ENCODE measurements at places on chromosomes 12 and 14.

DNA sequence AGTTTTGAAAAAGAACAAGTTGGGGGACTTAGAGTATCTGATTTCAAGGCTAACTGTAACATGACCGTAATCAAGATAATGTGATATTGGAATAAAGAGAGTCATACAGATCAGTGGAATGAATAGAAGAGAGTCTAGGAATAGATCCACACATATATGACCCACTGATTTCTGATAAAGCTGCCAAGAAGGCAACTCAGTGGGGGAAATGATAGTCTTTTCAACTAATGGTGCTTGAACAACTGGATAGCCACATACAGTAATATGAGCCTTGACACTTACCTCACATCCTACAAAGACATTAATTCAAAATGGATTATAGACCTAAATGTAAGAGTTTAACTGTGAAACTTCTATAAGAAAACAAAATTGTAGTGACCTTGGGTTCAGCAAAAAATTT lies 3.8 kb downstream of the PRKCH start:
- peaks cover 38% of the 10 kb centered on the region for H3K36me3 ChIP-seq
- no peaks in the 10 kb centered on the region for H3K27me3 ChIP-seq
- no peak for DNase-seq
- H3K4me3 ChIP-seq: peak overlapping the region; percentile 99
- H3K4me1 ChIP-seq: peaks cover 53% of the 10 kb centered on the region
- H3K27ac ChIP-seq: peak overlapping the region; percentile 98

- H3K27ac ChIP-seq: no peak overlapping the region
- H3K36me3 ChIP-seq: no peaks in the 10 kb centered on the region
- H3K4me3 ChIP-seq: no peak overlapping the region
- no peak for DNase-seq
- peaks cover 11% of the 10 kb centered on the region for H3K27me3 ChIP-seq
These were observed 26.4 kb upstream of the DBX2 start for GRCh38 chr12:45077251-45077650.

DNA sequence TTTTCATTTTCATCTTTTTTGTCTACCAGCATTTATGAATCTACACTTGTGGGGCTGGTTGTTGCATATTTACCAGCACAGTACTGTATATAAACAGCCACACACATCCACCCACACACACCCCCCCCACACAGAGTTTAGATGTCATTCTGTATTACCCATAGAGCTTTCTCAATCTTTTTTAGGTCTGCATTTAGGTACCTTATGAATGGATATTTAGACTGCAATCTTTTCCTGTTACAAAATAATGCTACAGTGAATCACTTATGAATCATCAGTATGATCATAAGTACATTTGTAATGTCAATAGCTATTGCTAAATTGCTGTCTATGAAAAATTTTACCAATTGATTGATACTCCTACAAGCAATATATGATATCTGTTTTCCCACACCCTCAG lies 67.3 kb upstream of the STK38L start:
- H3K27me3 ChIP-seq: no peaks in the 10 kb centered on the region
- H3K4me1 ChIP-seq: no peaks in the 10 kb centered on the region
- DNase-seq: no peak
- peaks cover 15% of the 10 kb centered on the region for H3K36me3 ChIP-seq

DNA sequence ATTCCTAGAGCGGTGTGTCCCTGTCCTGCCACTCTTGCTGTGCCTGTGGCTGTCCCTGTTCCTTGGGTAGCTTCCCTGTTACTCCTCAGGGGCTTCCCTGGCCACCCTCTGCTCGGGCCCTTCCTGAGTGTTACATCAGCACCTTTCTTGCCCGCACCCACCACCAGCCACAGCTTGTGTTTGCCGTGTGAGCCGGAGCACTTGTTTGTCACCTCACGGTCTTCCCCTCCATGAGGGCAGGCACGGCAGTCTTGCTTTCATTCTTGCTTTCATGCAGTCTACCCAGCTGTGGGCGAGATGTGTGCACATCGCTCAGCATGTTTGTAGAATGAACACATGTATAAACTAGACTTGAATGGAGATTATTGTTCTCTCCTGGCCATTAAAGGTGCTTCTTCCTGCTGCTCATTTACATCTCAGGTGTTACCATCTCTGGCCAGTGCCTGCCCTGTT lies 42.0 kb downstream of the TRAF3 start:
- no peaks in the 10 kb centered on the region for H3K27me3 ChIP-seq
- H3K4me1 ChIP-seq: peaks cover 81% of the 10 kb centered on the region
- peak overlapping the region; percentile 71 for H3K4me3 ChIP-seq
- no peak for DNase-seq

- H3K27ac ChIP-seq: no peak overlapping the region
- H3K4me1 ChIP-seq: no peaks in the 10 kb centered on the region
- peaks cover 15% of the 10 kb centered on the region for H3K36me3 ChIP-seq
- H3K4me3 ChIP-seq: no peak overlapping the region
These were observed 59.8 kb downstream of the SUDS3 start for GRCh38 chr12:118436002-118436730.

DNA sequence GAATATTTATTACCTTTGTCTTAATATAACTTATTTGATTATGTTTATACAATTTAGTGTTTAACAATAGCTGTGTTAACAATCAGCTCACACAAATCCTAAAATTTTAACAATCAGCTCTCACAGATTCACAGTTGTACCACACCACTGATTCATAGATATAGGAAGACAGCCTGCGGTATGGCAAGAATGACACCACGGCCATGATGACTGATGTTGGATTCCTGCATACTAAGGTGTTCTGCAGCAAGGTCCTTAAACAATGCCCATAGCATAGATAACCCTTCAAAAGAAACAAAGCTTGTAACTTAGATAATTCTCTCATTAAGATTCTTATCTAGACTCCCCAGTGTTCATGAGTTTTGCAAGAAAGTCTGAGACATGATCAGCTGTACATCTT lies 3.9 kb upstream of the PYROXD1 start:
- DNase-seq: no peak
- H3K4me1 ChIP-seq: no peaks in the 10 kb centered on the region
- no peak overlapping the region for H3K27ac ChIP-seq
- no peaks in the 10 kb centered on the region for H3K27me3 ChIP-seq
- no peaks in the 10 kb centered on the region for H3K36me3 ChIP-seq

GRCh38 chr12:106154751-106155273 lies 16.1 kb upstream of the NUAK1 start:
- no peak overlapping the region for H3K4me3 ChIP-seq
- no peak overlapping the region for H3K27ac ChIP-seq
- H3K4me1 ChIP-seq: no peaks in the 10 kb centered on the region

GRCh38 chr14:24938593-24938992 lies 111.4 kb downstream of the STXBP6 start:
- no peak overlapping the region for H3K4me3 ChIP-seq
- H3K36me3 ChIP-seq: no peaks in the 10 kb centered on the region
- H3K27ac ChIP-seq: no peak overlapping the region
- H3K27me3 ChIP-seq: no peaks in the 10 kb centered on the region
- H3K4me1 ChIP-seq: no peaks in the 10 kb centered on the region

DNA sequence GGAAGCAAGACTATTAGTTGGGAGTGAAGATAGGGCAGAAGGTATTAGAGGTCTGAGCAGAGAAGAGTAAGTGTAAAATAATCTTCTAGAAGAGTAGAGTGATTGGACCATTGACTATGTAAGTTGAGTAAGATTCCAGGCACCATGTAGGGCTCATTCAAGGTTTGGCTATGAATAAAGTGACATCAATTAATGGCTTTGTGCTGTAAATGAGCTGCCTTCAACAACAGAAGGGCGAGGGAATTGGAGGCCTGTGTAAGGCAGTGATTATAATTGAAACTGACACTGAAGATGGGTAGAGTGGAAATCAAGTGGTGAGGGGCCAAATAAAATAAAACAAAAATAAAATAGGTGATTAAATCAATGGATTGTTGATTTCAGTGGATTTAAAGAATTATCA lies 26.4 kb downstream of the PTPRQ start:
- H3K4me1 ChIP-seq: no peaks in the 10 kb centered on the region
- no peaks in the 10 kb centered on the region for H3K36me3 ChIP-seq
- H3K27me3 ChIP-seq: no peaks in the 10 kb centered on the region
- DNase-seq: no peak
- no peak overlapping the region for H3K27ac ChIP-seq

DNA sequence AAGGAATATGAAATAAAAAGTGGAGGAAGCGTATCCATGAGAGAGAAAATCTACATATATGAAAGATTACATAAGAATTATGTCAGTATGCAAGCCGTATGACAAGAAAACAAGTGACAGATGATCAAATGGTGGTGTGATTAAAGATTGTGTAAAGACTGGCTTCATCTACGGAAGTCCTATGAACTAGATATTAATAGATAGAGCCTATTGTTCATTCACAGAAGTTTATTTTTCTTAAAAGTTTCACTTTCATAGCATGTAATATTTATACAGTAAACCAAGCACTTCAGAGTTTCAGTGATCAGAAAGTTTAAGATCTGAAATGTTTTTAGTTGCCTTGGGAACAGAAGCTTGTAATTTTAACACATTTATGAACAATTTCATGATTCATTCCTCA lies 84.5 kb downstream of the VRK1 start:
- H3K36me3 ChIP-seq: peaks cover 32% of the 10 kb centered on the region
- peak overlapping the region; percentile 69 for H3K27ac ChIP-seq
- no peaks in the 10 kb centered on the region for H3K4me1 ChIP-seq
- no peak overlapping the region for H3K4me3 ChIP-seq
- no peak for DNase-seq

GRCh38 chr14:93108105-93108504 lies 7.6 kb downstream of the ITPK1 start:
- no peaks in the 10 kb centered on the region for H3K27me3 ChIP-seq
- peaks cover 48% of the 10 kb centered on the region for H3K4me1 ChIP-seq
- H3K4me3 ChIP-seq: no peak overlapping the region
- no peak overlapping the region for H3K27ac ChIP-seq
- no peak for DNase-seq

DNA sequence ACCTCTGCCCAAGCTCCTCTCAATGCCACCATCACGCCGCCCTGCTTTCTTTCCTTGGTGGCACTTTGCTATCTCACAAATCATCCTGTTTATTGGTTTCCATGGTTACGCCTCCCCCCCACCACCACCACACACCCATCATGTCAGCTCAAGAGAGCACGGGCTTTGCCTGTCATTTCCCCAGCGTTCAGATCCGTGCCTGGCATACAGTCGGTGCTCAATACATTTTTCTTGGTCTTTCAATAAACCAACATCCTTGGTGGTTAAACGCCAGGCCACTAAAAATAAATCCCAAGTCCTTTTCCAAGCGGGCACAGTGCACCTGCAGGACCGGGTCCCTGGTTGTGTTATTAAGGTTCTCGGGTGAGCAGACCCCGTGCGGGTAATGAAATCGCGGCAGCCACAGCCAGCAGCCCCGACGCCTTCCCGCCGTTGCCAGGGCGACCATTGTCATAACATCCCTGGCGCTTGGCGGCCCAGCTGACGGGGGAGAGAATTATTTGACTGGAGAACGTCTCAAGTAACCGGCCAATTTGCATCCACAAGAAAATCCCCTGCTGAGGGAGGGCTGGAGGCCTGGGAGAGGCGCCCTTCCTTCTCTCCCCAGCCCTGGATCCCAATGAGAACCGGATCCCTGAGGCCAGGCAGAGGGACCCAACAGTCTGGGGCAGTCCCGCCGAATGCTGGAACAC lies 92.9 kb downstream of the KSR2 start:
- no peak overlapping the region for H3K27ac ChIP-seq
- peaks cover 8% of the 10 kb centered on the region for H3K4me1 ChIP-seq
- H3K4me3 ChIP-seq: no peak overlapping the region
- peak; percentile 21 for DNase-seq
- H3K36me3 ChIP-seq: no peaks in the 10 kb centered on the region
- H3K27me3 ChIP-seq: peaks cover 12% of the 10 kb centered on the region

DNA sequence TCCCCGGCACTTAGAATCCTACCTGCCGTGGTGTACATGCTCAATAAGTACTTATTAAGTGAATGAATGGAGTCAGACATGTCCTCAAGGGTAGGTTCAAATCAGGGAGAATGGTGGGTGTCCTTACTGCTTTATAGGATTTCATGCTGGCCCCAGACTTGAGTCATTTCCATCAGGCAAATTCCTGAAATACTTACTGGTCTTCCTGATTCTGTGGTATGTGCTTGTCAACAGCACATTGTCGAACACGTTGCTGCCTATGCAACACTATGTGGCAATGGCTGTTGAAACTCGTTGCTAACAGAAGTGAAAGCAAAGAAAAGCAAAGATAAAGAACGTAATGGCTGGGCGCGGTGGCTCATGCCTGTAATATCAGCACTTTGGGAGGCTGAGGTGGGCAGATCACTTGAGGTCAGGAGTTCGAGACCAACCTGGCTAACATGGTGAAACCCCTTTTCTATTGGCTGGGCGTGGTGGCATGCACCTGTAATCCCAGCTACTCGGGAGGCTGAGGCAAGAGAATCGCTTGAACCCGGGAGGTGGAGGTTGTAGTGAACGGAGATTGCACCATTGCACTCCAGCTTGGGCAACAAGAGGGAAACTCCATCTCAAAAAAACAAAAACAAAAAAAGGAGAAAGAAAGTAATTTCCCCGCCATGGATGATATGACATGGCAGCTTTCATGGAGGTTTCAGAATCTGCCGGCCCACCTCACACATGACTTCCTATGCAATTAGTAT lies 214.9 kb downstream of the ZFP36L1 start:
- no peak overlapping the region for H3K27ac ChIP-seq
- no peaks in the 10 kb centered on the region for H3K36me3 ChIP-seq
- H3K27me3 ChIP-seq: no peaks in the 10 kb centered on the region
- H3K4me3 ChIP-seq: no peak overlapping the region

- H3K4me1 ChIP-seq: no peaks in the 10 kb centered on the region
- peaks cover 16% of the 10 kb centered on the region for H3K27me3 ChIP-seq
- DNase-seq: no peak
- no peak overlapping the region for H3K4me3 ChIP-seq
- no peak overlapping the region for H3K27ac ChIP-seq
These were observed 19.1 kb downstream of the BBS10 start for GRCh38 chr12:76329159-76329558.

DNA sequence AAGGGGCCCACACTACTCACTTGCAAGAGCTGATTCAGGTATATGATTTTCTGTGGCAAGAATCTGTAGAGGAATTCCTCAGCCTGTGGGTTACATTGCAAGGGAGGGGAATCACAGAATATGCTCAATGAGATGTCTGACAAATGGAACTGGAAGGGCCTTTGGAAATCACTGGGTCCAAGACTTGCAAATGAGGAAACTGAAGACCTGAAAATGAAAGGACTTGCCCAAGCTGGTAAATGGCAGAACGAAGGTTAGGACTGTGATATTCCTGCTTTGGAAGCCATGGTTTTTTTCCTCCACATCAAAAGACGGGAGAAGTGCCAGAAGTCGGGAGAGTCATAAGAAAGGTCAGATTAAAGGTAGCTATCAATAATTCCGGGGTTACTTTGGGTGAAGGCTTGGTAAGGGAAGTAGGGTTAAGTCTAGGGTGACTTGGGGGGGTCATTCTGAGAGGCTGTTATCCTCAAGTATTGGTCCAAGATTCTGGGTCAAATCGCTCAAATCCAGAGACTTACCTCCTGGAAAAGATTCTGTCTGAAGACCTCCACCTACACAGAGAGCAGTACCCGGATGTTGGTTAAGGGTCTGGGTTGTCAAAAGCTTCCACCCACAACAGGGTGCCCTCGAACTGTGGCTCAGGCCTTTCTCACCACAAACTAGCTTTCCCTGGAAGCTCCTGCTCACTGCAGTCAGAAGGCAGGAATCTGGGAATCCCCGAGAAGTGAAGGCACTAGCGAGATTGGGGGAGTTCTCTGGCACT lies 539 bp downstream of the PSME2 start:
- no peaks in the 10 kb centered on the region for H3K36me3 ChIP-seq
- H3K4me3 ChIP-seq: peak overlapping the region; percentile 94

- no peak overlapping the region for H3K4me3 ChIP-seq
- no peak for DNase-seq
- H3K27me3 ChIP-seq: peaks cover 1% of the 10 kb centered on the region
- no peak overlapping the region for H3K27ac ChIP-seq
These were observed 269.2 kb downstream of the KSR2 start for GRCh38 chr12:117699575-117699974.

- no peak overlapping the region for H3K4me3 ChIP-seq
- no peaks in the 10 kb centered on the region for H3K27me3 ChIP-seq
- H3K27ac ChIP-seq: no peak overlapping the region
- peak; percentile 43 for DNase-seq
These were observed 41.6 kb downstream of the UBE3B start for GRCh38 chr12:109518820-109519665.
